Activated naive CD4-positive, alpha-beta T cell (primary cell): ENCODE measurements at places on chromosomes 7 and 10.

- no peak for DNase-seq
These were observed 123.1 kb upstream of the HPS1 start for GRCh38 chr10:98569853-98570252.

- no peak for DNase-seq
These were observed 24.0 kb upstream of the RNF32 start for GRCh38 chr7:156616269-156617202.

DNA sequence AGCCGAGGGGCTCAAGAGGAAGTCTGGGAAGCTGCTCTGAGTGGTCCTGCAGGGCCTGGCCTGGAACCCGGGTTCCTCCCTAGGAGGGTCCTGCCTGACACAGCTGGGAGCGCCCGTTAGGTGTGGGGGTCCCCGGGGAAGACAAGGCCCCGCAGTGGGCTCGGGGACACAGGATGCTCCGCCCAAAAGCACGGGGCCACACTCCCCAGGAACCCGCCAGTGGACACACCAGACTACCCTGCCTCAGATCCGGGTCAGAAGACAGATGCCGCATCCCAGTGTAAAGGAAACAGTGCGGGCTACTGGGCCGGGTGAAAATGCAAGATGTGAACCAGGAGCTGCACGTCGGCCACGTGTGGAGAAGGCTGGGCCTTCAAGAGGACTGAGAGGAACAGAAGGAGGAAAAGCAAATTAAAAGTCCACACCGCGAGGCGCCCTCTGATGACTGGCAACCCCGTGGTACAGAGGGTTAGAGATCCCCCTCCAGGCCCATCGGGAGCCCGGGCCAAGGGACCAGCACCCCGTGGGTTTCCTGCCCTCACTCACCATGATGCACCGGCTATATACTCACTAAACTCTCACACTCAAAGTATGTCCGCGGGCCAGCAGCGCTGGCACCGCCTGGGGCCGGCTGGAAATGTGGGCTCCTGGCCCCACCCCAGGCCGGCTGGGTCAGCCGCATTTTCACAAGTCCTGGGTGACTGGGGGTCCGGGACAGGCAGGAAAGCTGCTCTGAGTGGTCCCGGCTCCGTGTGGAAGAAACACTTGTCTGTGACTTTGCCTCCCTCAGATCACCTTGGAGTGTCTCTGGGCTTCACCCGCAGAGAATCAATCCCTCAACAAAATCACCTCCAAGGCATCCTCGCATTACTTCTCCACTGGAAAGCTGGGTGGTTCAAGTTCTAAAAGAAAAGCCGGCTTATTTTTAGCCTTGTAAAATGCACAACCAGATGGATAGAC lies 6.1 kb downstream of the STK32C start:
- no peak for DNase-seq

DNA sequence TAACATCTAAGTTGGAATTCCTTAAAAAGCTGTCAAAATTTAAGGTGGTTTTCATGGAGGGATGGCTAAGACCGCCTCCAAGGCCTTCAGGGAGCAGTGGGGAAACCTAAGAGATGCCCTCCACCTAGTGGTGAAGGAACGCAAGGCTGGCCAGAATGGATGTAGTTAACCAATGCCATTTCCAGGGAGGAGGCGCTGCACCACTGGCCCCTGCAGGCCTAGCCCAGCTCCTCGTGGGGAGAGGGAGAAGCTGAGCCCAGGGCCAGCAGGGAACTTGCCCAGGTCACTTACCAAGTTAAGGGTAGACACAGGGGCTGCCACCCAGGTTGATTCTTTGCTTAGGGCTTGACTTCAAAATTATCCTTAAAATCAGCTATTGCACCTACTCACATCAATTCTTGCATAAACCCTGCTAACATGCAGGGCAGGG lies 32.0 kb downstream of the FIGNL1 start:
- peak; percentile 44 for DNase-seq

- no peak for DNase-seq
These were observed 79.7 kb downstream of the CDH23 start for GRCh38 chr10:71476228-71477011.

DNA sequence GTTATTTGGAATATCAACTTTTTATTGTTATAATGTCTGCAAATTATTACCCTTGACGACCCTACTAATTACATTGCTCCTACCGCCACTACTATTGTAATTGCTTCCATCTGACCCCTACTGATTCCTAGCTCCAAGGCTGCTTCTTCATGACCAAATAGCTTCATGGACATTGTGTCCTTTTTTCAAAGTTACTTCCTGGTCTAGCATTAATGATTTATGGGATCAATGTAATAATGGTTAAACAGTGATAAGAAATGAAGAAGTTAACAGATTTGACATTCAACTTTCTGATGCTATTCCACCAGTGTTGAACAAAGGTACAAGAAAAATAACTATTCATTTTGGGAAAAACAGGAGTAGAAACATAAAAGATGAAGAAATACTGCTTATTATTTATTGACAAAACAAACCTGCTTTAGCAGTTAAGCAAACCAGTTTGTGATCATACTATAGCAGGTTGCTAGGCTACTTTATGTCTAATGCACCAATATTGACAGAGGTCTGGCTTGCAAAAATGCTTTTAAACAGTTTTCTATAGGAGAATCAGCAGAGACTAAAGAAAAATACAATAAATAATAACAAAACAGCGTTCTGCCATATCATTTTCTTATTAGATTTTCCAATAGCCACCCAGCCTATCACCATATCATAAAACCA lies 125.8 kb downstream of the PCLO start:
- DNase-seq, result no peak

- no peak for DNase-seq
These were observed 977.2 kb downstream of the LRMDA start for GRCh38 chr10:76408646-76409045.

DNA sequence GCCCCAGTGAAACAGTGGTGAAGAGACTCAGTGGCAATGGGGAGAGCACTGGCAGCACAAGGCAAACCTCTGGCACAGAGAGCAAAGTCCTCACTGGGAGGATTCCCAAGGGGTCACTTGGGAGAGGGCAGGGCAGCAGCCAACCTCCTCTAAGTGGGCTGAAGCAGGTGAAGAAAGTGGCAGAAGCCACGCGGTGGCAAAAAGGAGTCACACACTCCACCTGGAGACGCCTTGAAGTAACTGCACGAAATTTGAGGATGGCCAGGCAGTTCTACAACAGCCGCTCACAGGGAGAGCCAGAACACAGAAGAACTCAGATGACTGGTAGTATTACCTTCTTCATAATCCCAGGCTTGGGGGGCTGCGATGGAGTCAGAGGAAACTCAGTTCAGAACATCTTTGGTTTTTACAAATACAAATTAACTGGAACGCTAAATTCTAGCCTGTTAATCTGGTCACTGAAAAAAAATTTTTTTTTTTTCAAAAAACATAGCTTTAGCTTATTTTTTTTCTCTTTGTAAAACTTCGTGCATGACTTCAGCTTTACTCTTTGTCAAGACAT lies 574 bp upstream of the IL6 start:
- DNase-seq, result no peak

DNA sequence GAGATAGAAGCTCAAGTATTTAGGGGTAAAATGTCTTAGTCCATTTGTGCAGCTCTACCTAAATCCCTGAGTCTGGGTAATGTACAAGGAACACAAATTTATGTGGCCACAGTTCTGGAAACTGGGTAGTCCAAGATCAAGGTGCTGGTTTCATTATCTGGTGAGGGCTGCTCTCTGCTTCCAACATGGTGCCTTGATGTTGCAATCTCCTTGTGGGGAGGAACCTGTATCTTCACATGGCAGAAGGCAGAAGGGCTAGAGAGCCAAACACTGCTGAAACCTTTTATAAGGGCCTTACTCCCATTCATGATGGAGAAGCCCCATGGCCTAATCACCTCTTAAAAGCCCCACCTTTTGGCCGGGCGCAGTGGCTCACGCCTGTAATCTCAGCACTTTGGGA lies 8.7 kb upstream of the BAZ1B start:
- no peak for DNase-seq

DNA sequence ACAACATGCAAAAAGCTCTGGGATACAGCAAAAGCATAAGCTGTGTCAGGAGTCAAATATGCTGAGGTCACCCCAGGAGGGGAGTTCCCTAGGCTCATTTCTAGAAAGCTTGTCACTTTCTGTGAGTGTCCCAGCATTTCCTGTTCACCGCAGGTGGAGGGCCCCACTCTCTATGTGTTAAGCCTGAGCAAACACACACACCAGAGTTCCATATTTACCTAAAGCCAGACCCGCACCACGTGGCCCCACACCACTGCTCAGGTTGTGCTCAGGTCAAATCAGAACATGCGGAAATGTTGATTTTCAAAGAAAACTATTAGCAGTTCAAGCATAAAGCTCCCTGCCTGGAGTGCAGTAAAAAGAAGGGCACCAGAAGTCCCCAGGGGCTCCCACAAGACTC lies 259.6 kb upstream of the PPP2R2D start:
- DNase-seq, result no peak

DNA sequence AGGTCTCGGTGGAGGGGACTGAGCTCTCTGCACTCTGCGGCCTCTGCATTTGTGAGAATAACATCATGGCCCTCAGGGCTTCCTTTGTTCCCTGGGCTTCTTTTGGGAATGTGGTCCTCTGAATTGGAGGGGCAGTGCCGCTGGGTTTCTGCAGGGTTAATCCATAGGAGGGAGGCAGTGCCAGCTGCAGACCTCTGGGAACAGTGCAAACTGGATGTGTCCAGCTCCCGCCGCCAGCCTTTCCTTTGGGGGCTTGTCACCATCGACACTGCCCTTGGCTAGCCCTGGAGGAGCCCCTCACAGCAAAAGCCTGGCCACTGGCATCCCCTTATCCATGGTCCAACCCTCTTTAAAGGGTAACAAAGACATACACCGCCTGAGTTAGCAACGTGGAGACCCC lies 174.0 kb downstream of the WDR37 start:
- DNase-seq, result no peak

DNA sequence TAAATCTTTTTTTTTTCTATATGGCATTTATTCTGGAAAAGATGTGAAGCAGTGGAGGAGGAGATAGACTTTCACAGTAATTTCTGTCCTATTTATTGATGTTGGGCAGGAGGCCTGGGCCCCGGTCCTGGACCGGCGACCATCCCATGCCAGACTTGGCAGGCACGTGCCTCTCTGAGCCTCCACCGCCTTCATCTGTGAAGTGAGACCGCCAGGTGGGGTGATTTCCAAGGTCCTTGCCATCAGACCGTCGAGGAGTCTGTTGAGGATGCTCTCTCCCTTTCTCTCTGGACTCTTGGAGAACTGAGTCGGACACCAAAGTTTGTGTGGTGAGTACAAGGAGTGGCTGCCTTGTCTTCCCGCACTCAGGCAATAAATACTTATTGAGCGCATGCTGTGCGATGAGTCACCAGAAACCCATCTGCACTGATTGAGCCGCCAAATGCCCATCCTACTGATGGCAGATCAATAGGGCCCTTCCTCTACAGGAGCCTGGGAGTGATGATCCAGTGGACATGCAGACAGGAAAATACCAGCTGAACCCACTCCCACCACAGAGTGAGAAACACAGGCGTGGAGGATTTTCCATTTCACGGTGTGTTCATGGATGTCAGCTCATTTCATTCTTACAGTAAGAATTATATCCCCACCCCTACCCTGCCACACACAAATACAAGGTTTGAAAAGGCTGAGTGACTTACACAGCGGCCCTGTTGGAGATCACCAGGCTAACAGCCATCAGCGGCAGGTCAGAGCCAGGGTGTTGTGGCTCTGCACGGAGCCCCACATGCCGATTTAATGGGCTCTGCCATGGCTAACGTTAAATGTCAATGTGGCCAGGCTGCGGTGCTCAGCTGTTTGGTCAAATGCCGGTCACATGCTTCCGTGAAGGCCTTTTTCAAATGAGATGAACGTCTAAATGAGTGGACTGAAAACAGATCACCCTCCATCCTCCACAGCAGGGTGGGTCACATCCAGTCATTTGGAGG lies 11.5 kb upstream of the PRKAG2 start:
- DNase-seq, result no peak

- no peak for DNase-seq
These were observed 179.5 kb downstream of the STK31 start for GRCh38 chr7:23889566-23889965.

DNA sequence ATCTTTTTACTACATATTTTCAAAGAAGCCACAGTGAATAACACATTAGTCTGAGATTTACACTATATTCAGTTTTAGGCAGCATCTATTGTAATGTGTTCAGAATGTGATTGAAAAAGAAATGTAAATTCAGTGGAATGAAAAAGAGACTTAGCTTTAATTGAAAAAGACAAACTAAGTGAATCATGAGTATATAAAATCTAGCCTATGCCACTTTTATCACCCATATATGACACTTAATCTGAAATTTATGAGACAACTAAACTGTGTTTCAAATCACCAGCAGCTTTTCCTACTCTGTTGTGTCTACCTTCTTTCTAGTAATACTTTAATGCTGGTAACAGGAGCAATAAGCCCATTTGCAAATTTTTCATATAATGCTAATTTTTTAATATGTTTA lies 4.7 kb downstream of the SKAP2 start:
- no peak for DNase-seq

GRCh38 chr10:125953778-125954385 lies 57.5 kb downstream of the FANK1 start:
- DNase-seq, result no peak

GRCh38 chr7:76304888-76305375 lies 2.5 kb downstream of the HSPB1 start:
- DNase-seq, result no peak

DNA sequence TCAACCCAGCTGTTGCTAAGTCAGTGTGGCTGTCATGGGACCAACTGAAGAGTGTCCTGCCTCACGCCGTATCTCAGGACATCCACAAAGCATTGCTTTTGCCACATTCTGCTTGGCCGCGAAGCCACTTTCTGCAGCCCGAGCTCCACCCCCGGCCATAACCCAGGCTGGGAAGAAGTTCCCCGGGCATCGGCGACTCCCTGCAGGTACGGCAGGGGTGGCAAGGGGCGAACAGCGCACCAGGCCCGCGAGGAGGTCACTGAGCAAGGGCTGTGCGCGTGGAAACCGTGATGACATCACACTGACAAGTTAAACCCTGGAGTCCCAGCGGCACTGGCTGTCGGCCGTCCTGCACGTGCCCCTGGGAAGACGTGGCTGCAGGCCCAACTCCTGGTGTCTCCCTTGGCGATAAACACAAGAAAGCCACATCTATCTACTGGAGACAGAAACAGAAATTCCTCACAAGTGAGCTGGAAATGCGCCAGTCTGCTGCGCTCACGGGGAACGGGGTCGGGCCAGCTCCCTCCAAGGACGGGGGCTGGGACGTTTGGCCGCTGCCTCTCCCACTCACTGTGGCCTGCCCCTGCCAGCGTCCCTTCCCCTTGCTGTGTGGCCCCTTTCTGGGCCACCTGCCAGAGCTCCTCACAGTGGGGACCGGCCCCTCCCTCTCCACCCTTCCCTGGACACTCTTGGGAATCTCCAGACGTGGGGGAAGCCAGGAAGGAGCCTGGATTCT lies 326.3 kb downstream of the DNAJB6 start:
- no peak for DNase-seq
